Sigmoid colon (tissue), 7 donors: ENCODE measurements at places on chromosomes 3 and 15. TPM values are rescaled to one million over a fixed set of nuclear protein-coding genes. Genes with fewer than 3 reads are reported as not detected.

GRCh38 chr3:190597291-190597690 is 83.4 kb downstream of the IL1RAP start:
- DNase-seq = no peak

DNA sequence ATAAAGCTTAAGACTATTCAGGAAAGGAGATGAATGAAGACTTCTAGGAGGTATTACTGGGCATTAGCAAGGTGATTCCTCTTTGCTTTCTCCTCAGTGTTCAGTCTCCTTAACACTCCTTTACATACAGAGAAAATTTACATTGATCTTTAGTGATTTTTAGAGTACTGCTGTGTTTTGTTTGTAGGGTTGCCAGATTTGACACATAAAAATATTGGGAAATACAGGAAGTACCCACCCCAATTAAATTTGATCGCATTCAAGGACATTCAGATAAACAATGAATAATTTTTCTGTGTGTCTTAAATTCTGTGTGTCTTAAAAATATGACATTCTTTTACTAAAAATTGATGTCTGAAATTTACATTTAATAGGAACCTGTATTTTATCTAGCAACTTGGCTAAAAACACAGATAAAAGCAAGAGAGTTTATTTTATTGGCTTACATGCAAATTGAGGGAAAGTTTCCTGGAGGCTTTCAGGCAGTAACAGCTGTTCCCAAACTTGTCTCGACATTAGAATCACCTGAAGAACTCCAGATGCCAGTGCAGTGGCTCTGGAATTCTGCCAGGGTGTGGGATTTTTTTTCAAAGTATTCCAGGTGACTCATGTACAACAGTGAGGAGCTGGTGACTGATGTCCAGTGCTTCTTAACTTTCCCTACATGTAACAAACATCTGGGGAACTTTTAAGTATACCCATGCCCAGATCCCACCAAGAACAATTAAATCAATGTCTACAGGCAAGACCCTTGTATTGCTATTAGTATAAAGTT is 23.4 kb upstream of the PLOD2 start:
- DNase-seq = no peak

PBRM1 gene
- total RNA-seq = 86.3 TPM

- no peak for DNase-seq
Measured at GRCh38 chr3:38009807-38010591, 19.4 kb downstream of the VILL start.

- DNase-seq = no peak
Measured at GRCh38 chr15:66120422-66120821, 133.1 kb downstream of the MEGF11 start.

- DNase-seq = peak; percentile 64
Measured at GRCh38 chr15:88623061-88623460, 1.9 kb downstream of the AEN start.

DNA sequence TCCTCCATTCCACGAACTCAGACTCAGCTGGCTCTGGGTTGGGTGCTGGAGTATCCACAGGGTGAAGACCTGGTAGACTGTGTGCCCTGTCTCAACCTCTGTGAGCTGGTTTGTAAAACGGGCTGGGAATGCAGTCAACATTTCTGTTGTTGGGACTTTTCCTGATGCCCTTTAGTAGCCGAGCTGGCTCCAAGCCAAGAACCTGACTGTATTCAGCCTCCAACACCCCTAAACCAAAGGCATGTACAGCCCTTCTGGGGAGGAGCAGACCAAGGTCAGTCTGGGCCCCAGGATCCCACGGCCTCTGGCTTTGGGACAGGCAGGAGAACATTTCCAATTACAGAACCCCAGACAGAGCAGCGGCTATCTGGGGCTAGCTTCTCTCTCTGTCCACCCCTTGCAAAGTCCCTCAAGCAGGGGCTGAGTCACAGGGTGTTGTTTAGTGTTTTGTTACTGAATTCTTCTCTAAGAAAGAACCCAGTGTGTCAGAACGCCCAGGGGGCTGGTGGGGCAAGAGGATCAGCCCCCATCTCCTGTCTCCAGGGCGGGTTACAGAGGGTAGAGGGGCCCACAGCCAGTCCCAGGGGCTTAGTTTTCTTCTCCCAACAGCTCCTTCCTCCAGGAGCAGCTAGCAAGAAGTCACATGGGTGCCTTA is 56.8 kb upstream of the SLC6A6 start:
- DNase-seq = no peak

- DNase-seq = no peak
Measured at GRCh38 chr3:44030285-44030684, 211.4 kb upstream of the TOPAZ1 start.

DNA sequence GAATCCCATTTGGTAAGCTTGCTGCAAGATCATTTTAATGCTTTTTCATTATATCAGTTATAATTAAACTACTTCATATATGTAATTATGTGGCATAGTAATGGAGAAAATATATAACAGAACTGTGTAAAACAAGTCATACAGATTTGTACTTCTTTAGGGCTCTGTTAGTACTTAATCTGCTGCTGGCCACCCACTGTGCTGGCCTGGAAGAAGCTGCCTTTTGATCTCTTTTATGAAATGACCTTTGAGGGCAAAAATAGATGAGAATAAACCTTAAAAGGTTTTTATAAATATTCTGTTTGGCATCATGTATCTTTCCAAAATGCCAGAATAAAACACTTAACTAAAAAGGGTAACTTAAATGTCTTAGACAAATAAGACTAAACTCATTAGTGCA is 262.9 kb downstream of the ZIC1 start:
- no peak for DNase-seq

DNA sequence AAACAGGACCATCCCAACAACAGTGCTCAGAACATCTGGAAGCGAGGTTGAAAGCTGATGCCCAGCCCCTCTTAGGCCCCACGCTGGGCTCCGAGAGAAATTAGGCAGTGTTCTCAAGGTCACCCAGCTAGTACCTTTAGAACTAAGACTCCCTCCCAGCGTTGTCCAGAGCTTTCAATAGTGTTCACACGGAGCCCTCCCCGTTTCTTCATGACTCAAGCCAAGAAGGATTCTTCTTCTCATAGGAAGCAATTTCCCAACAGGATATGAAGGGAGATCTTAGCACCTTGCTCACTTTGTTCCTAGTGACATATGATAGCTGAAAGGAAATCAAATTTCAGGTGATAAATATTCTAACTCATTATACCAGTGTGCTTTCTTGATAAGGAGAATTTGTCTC is 244.2 kb upstream of the ST8SIA2 start:
- no peak for DNase-seq

- DNase-seq = no peak
Measured at GRCh38 chr15:71939981-71940588, 129.7 kb downstream of the NR2E3 start.

CLDN11 gene
- total RNA-seq = 4.6 TPM

DNA sequence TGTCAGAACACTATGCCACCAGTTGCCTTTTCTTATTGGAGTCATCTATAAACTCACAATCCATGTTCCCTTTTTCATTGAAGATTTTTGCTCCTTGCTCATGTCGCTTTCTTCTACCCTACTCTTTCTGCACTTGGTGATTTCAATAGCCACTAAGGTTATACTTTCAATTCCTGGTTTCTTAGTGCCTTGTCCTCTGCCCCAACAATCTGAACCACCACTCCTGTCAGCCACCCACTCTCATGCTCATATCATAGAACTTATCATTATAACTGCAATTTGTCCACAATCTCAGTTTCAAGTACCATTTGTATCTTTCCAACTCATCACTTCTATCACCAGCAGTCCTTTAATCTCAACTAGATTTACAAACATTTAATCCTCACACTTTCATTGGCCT is 10.0 kb upstream of the GRAMD1C start:
- no peak for DNase-seq

DNA sequence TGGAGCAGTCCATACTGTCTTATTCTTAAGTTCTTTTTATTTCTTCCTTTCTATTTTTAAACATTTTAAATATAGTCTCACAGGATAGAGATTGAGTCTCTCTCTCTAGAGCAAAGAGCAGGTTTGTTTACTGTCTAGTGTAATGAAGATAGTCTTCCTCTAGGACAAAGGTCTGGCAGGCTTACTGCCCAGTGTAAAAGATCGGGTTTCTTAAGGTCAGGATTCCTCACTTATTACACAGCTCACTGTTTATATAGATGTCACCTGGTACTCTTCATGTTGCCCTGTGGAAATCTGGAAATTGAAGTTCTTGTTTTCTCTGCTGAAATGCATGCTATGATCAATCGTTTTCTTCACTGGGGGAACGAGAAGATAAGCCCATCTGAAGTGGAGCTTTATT is 76.0 kb downstream of the ZBBX start:
- no peak for DNase-seq

CPA3 gene
- total RNA-seq = 4.8 TPM

- no peak for DNase-seq
Measured at GRCh38 chr15:96435841-96436240, 105.3 kb downstream of the NR2F2 start.

- no peak for DNase-seq
Measured at GRCh38 chr15:50077651-50078050, 41.4 kb downstream of the ATP8B4 start.

GNB5 gene
- total RNA-seq = 33.9 TPM

SLC22A14 gene
- not detected for total RNA-seq

LRRC2 gene
- total RNA-seq = 7.1 TPM

DNA sequence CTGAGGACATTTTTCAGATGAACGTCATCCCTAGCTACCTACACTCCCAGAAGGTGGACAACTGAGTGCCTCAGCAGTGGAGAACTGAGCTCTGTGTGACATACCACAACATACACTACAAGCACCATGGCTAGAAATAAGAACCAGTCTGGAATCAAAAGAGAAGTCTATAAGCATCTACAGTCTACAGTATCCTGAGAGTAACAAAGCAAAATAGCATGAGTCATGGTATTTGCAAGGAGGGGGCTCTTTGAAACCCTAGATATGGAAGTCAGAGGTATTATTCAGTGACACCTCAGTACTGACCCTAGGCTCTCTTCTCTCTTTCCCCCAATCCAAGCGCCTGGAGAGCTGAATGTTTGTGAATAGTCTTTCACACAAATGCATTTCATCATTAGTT is 87.5 kb downstream of the TNIK start:
- no peak for DNase-seq

- DNase-seq = no peak
Measured at GRCh38 chr3:114706591-114707232, 412.9 kb downstream of the TIGIT start.

- DNase-seq = no peak
Measured at GRCh38 chr15:70508561-70509281, 254.6 kb downstream of the UACA start.

DNA sequence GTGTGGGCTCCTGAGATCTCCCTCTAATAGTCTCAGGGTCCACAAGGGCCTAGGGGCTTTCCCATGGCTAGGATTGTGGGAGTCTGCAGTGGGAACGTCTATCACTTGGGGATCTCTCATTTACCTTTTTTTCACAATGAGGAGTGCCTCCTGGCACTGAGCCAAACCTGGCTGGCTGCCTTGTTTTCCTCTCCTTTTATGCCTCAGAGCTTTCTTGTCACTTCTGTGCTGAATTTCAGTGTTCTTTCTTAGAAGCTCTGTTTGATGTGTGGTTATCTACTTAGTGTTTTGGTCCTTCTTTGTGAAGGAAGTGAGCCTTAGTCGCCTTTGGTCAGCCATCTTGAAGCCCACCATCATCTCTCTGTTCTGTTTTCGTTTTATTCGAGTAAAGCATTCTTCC is 33.9 kb downstream of the DOCK3 start:
- DNase-seq = no peak

DNA sequence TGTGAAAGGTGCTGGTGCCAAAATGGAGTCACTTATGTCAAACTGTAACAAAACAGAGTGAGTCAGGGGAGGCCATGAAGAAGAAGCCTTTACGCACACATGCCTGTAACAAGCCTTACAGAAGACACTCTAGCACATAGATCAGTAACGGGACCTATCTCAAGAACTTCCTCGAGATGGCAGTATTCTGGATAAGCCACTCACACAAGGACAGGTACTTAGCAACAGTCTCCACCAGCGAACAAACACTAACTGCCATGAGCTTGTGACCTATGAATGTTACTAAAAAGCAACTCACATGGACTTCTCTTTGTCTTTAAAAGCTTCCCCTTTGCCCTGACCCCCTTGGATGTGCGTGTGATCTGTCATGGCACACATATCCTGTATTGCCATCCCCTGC is 235.1 kb downstream of the CD47 start:
- no peak for DNase-seq

GRCh38 chr3:192957441-192958021 is 39.9 kb upstream of the MB21D2 start:
- peak; percentile 79 for DNase-seq

DNA sequence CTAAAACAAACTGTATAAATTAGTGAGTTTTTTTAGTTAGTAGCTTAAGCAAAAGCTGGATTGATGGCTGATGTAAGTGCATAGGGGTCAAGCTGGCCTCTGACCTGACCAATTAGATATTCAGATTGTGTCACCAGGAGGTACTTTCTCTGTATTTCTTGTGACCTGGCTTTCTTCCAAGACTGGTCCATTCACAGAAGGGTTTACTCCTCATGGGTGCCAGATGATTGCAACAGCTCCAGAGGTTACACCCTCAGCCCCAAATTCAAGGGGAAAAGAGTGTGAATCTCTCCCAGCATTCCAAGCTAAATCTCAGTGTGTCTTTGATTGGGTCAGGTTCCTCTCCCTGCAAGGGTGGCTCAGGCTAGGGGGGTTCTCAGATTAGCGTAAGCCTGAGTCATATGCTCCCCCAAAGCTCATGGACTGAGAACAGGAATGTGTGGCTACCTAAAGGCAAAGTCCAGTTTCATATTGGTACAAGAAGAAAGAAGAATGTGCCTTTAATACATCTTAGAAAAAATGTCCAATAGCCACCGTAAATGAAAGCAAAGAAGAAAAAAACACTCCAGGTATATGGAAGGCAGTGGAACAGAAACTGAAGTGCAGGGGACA is 16.5 kb downstream of the PML start:
- DNase-seq = no peak

- peak; percentile 44 for DNase-seq
Measured at GRCh38 chr3:127720985-127721935, 48.5 kb downstream of the ABTB1 start.

ACAD9 gene
- 30.3 TPM for total RNA-seq

DNA sequence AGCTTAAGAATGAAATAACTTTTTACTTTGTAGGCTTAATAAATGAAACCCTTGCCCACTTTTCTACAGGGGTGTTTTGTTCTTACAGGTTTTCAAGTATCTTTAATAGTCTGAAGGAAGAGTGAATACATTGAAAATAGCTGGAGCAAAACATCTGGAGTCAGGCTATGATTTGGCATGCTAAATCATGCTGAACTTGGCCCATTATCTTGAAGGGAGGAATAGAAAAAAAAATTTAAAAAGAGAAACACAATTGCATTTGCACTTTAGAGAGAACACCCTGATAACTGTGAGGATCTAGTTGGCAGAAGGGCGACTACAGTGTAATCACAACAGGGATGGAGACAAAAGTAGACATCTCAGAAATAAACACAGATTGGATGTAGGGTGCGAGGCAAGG is 1.8 kb upstream of the IQGAP1 start:
- no peak for DNase-seq

ITIH1 gene
- total RNA-seq = not detected

FGF7 gene
- 109 TPM for total RNA-seq

NPAP1 gene
- total RNA-seq = not detected

DNA sequence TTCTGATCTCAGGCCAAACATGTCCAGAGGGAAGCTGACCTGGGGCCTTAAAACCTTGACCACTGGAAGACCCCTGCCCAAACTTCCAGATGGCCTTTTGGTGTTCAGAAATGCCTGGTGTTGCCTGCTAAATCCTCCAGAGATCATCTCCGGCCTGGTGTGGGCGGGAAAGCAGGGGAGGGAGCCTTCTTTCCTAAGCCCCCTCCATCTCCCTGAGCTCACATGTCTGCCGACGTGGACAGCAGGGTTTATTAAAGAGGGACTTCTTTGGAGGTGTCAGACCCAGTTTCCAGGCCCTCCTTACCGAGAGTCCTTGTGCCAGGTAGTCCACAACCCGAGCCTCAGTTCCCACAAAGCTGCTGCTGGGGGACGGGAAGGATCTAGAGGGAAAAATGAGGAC is 55.9 kb upstream of the SLC6A1 start:
- DNase-seq = no peak
